ENCODE measurements at places on chromosomes 11 and 22.

- peak; percentile 56 for DNase-seq
Observed at GRCh38 chr11:122682464-122682863, 26.9 kb downstream of the UBASH3B start.

DNA sequence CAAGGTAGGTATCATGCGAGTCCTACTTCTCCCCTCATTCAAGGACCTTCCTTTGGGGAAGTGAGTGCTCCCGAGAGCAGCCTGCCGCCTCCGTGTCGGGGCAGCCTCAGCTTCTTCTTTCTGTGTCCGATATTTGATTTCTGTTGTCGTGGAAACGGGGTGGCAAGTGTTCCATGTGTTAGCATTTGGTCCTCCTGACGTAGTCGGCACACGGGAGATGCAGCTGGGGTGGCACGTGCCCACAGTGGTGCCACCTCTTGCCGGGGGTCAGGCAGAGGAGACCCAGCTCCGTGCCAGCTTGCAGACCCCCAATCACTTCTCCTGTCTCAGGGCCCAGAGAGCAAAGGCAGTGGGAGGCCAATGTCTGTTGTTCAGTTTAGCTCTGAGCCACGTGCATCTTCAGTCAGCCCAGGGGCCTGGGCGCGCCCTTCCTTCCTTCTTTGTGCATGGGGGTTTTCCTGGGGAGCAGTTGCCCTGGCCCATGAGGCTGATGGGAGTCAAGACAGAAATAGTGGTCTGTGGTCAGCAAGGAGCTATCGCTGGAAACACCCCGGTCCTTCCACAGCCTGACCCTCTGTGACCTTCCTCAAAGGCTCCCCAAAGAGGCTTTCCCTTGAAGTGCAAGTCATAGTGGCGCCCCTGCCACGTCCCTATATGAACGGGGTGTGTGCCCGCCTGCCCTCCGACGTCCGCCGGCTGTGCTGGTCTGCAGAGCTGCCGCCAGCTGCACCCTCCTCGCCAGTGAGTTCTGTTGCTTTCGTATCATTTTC, 44.5 kb downstream of the PARVB start:
- peak; percentile 26 for DNase-seq

DNA sequence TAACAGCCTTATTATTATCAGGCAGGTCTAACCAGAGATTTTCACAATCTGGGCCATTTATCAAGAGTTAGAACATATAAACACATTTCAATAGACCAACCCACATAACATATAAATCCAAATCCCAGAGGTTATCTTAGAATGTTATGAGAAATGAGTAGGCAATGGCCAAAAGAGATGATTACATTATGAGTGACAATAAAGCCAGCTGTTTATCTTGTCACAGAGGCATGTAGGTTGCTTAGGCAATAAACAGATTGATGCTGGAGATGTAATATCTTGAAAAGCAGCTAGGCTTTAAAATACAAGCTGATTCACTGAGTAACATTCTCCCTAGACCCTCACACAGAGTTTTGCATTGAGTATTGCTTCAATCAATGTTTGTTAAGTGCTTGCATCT, 148.5 kb upstream of the SESN3 start:
- DNase-seq, result no peak

- no peak for DNase-seq
Observed at GRCh38 chr11:63868399-63869064, 29.6 kb downstream of the MARK2 start.

DNA sequence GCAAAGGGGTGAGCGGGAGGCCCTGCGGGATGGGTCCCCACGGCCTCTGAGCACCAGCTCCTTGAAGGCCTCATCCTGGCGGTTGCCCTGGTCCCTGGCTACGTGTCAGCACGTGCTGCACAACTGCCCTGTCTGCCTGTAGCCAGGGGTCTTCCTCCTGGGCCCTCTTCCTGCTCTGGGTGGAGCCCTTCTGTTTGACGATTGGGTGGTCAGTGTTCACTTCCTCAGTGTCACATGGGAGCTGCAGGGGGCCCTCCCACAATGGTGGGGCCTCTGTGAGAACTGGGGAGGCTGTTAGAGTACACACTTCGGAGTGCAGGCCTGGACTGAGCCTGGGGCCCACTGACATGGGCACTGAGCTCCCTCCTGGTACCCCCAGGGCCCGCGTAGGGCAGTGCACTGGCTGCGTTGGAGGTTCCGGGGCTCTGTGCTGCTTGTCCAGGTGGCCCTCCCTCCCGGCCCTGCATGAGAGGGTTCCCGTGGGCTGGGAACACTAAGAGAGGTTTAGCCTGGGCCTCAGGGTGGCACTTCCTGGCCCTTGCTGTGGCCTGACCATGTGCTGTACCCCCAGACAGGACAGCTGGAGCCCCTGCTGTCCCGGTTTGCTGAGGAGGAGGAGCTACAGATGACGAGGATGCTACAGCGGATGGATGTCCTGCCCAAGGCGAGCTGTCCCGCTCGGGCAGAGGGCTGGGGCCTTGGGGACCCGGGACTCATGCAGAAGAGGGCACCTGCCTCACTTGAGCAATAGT, 13.8 kb downstream of the DGCR6L start:
- no peak for DNase-seq

DNA sequence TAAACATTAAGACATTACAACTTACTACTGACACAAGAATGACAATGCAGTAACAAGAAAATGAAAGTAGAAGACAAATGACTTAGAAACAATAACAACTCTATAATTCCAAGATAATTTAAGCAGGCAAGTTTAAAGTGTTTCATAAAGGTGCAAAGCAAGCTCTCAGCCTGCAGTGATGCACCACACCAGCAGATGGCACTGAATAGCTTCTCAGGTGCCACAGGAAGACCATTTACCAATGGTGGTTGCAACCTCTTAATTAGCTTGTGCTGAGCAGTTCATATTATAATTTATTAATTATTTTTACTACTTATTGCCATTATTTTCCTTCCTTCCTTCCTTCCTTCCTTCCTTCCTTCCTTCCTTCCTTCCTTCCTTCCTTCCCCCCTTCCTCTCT, 60.6 kb downstream of the NXPE2 start:
- DNase-seq, result no peak

DNA sequence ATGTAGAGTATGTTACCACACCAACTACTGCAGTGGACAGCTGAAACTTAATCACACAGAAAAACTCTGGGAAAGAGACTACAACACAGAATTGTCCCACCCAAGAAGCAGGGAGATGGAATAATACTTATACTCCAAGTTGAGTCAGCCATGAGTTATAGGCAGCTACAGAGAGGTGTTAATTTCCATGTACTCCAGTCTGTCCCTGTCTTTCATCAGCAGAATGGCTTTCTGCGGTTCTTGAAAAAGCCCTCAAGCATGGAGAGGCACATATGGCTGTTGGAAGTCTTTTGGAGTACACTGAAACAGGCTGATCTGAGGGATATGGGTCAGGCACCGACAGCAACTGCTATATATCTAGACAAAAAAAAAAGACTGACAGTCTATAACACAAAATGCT, 219.5 kb downstream of the DLG2 start:
- DNase-seq, result no peak

- no peak for DNase-seq
Observed at GRCh38 chr22:42313804-42314581, 43.5 kb upstream of the TCF20 start.

DNA sequence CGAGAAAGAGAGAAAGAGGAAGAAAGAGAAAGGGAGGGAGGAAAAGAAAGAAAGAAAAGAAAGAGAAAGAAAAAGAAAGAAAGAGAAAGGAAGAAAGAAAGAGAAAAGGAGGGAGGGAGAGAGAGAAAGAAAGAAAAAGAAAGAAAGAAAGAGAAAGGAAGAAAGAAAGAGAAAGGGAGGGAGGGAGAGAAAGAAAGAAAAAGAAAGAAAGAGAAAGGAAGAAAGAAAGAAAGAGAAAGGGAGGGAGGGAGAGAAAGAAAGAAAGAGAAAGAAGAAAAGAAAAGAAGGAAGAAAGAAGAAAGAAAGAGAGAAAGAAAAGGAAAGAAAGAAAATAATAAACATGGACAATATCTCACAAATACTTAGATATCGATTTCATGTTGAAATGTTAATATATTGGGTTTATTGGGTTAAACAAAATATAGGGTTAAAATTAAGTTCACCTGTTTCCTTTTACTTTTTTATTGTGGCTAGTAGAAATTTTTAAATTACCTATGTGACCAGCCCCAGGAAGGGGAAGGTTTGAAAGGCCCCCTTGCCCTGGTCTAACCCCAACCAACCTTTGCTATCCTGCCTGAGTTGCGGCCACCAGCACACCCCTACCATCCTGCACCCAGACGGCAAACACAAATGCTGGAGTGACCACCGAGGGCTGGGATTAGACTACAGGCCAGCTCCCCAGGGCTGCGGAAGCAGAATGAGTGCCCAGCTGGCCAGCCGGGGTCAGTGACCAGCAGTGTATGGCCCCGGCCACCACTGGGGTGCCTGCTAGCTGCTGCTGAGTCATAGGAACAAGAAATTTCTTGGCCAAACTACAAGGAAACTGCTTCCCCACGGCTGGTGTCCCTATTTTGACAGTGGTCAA, 81.0 kb upstream of the FGF3 start:
- DNase-seq, result no peak

GRCh38 chr11:114197799-114198500, 98.2 kb upstream of the NNMT start:
- no peak for DNase-seq

DNA sequence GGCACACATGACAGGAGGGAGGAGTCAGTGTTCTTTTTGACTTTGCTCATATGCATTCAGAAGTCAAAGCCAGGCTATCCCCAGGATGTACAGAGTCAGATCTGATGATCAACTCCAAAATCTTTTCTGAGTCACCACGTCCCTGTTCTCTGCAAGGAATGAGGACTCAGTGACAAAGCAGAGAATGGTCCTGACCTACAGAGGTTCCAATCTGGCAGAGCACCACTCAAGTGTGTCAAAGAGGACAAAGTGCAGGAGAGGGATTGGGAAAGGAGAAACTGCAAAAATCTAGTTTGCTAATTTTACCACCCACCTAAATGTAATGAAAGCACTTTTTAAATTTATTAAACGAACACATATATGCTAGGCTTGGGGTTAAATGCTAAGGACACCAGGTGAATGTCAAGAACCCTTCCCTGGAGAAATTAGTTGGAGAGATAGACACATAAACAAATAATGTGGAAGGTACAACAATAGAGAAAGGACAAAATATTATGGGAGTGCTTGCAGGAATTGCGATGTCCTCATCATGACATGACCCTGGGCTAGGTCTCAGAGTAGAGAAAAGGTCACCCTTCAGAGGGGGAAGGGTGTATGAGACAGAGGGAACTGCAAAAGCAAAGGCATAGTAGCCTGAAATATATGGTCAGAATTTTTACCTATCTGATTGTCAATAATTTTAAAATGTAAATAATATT, 56.3 kb downstream of the MTNR1B start:
- no peak for DNase-seq

DNA sequence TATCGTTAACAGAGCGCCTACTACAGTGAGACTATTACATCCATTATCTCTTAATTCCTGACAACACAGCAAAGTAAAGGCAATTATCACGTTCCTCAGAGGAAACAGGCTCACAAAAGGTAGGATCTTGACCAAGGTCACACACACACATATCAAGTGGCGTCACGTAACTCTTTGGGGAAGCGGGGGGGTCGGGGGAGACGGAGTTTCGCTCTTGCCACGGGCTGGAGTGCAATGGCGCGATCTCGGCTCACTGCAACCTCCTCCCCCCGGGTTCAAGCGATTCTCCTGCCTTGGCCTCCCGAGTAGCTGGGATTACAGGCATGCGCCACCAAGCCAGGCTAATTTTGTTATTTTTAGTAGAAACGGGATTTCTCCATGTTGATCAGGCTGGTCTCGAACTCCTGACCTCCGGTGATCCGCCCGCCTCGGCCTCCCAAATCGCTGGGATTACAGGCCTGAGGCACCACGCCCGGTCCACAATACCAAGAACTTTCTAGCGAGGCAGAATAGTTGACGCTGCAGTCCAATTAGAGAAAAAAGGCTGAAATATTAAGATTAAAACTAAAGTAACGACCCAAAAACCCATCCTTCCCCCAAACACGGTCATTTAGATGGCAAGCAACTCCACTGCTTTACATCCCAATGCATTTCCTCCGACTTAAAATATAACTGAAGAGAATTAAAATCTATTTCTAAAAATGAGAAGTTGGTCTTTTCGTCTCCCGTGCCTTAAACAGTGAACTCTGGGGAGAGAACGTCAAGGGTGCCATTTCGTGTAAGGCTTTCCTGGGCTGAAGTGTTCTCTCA, 1.2 kb downstream of the DDX17 start:
- DNase-seq, result no peak

DNA sequence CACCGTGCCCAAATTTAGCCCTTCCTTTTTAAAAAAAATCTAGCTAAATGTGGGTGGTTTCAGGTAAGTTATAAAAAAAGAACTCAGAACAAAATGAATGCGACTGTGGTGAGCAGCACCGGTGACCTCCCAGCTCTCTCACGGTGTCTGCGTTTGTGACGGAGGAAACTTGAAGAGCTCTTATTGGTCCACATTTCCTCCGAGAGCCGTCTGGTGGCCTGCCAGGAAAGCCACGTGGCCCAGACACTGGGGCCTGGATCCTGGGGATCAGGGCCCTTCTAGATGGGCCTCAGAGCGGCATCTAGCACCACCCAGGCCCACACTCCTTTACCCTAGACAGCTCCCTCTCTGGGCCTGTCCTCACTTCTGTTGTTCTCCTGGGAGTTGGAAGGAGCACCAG, 39.5 kb downstream of the B3GAT1 start:
- DNase-seq, result no peak

DNA sequence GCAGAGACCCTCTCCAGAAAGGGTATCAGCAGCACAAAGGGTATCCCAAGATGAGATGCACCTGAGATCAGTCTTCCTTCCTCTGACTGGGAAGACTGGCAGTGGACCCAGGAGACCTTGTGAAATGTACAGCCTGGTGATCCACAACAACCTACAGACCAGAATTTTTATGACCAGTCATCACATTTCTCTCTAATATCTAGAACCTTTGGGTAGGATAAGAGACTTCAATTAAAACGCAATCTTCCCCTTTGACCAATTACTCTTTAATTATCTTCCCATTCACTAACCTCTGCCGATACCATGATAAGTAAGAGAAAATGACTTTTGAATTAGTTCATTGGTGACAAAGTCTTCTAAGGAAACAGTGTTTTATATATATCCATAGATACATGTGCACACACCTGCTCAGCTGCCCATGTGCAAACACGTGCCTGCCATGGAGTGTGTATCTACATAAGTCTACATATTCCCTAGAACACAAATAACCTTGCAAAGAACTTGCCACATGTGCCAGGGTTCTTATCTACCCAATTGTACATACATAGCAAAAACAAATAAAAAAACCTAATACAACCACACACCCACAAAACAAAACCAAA, 44.2 kb upstream of the SLC5A1 start:
- no peak for DNase-seq

DNA sequence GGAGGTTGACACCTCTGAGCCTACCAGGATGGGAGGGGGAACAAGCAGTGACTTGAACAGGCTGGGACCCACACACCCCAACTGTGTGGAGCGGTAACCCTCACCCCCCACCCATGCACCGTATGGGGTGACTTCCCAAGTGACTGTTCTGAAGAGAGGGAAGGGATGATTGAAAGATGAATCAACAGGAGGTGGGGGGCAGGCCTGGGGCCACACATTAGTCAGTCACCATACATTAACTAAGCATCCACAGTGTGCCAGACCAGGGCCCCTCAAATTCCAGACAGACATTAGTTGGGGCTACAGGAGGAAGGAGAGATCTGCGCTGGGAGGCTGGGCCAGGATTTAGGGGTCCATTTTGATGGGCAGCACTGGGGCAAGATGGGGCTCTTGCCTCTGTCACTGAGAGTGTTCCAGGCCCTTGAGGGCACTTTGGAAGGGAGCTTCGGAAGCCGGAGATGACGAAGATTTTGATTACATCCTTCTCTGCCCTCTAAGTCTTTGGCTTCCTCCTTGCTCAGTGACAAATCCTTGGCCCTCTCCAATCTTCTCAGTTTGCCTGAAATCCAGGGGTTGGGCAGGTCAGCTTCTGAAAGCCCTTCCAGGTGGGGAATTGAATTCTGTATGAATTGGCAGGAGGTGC, 966 bp downstream of the SMTN start:
- DNase-seq, result no peak
